ENCODE measurements at places on chromosomes 1 and 21. TPM values are rescaled to one million over a fixed set of nuclear protein-coding genes. Genes with fewer than 3 reads are reported as not detected.

The EXOSC10 gene
- total RNA-seq = 78.8 TPM

- DNase-seq = no peak
Measured at GRCh38 chr1:67722292-67722944, 37.4 kb downstream of the GADD45A start.

DNA sequence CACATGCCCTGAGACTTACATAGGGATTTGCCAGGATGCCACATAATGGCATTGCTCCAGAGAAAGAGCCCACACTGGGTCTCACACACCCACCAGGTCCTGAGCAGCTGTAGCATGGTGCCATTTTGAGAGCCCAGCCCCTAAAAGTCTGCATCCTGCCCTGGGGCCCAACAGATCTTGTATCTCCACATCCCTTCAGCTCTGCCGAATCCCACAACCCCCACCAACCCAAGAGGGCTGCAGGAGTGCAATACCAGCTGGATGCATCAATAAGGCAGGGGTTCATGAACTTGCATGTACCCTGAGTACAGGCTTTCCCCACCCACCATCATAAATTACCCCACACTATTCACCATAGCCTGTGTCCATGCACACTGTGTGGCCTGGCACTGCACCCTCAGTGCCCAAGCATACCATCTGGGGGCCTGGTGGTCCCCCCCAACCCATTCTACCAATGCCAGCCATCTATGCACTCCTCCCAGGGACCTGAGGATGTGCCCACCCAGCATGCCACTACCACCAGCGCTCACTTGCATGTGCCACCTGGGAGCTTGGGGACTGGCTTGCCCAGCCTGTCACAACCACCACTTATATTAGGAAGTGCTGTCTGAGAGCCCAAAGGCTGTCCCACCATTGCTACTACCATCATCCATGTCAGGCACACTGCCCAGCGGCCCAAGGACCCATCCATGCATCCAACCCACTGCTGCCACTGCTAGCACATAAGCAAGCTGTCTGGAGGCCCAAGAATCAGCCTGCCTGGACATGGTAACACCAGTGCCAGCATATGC is 4.1 kb upstream of the KRTAP12-2 start:
- no peak for DNase-seq

GRCh38 chr1:218395916-218396315 is 50.8 kb downstream of the TGFB2 start:
- no peak for DNase-seq

DNA sequence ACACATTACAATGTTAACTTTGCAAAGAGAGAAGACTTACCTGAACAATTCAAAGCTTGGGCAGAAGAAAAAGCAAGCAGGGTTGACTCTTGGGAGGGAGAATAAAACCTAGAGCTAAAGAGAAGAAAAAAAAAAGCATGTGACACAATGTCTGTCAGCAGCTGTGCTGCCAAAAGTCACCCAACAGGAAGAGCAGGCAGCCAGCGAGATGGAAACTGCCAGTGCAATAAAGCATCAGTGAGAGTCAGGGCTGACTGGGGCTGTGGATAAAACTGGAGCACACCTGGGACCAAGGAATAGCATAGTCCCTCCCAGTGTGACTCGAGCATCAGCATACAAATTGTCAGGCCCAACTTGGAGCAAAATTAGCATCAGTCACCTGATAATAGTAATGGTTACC is 65.0 kb upstream of the SLC22A15 start:
- no peak for DNase-seq

- DNase-seq = no peak
Measured at GRCh38 chr1:171468120-171468750, 17.1 kb upstream of the PRRC2C start.

- DNase-seq = no peak
Measured at GRCh38 chr21:40067751-40068150, 200.5 kb downstream of the PCP4 start.

- no peak for DNase-seq
Measured at GRCh38 chr1:29583727-29584126, 347.4 kb downstream of the PTPRU start.

DNA sequence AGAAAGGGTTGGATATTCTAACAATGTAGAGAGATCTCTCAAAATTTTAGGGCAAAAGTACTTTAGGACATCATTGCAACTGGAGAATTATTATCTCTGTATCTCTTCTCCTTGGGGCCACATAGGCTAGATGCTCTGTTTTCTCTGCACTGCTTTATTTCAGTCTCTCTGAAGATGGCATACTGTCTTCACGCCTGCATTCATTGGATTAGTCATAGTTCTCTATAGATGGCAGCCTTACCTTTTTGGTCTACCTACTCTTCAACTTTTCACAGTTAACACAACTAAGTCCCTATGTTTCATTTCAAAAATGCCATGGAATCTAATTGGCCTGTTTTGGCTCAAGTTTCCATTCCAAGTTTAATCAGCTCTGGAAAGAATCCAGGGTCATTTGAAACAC is 1623.3 kb upstream of the B3GALT2 start:
- DNase-seq = no peak

The FAM78B gene
- 19.8 TPM for total RNA-seq

- DNase-seq = no peak
Measured at GRCh38 chr1:233738396-233738795, 124.5 kb downstream of the KCNK1 start.

Data from testis (tissue), 5 donors.